ENCODE measurements at places on chromosomes 11 and 22.

DNA sequence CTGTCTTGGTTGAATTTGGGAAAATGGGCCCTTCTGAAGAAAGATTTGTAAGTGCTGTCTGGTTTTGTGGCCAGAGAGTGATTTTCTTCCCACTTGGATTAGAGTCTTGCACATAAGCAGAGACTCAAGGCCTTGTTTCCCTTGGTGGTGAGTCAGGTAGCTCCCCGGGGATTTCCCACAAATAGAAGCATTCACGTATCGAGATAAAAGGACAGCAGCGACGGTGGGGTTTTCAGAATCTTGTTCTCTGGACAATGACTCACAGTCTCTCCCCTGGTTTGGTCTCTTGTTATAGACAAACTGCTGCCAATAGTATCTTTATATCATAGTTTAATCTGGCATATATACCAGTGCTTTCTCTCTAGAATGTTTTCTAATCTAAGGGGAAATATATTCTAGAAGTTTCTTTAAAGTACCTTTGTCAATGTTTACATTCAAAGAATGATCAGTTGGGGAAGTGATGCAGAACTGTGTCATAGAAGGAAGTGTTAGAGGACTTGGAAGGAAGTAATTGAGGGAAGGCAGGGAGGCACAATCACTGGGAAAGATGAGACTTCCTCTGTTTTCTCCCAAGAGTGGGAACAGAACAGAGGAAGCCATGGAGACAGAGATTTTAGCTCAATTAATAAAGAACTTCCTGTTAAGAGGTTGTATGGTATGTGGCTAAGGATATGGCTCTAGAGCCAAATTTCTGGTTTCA, 18.1 kb downstream of the POLA2 start:
- DNase-seq, result peak; percentile 58

DNA sequence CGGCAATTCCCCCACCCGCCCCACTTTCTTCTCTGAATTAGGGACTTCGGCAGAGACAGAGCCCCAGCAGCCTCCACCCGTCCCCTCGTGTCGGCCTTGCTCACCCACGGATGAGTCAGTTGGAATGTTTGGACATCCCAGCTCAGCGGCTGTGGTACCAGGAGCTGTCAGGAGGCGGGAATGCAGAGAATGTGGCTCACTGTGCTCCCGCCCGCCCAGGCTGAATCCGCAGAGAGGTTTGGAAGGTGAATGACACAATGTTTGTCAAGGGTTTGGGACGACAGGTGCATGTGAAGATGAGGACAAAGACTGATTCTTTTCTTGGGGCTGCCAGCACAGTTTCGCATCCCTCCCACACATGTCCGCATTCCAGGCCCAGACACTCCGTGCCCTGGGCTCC, 39.6 kb downstream of the LIF start:
- DNase-seq, result no peak

DNA sequence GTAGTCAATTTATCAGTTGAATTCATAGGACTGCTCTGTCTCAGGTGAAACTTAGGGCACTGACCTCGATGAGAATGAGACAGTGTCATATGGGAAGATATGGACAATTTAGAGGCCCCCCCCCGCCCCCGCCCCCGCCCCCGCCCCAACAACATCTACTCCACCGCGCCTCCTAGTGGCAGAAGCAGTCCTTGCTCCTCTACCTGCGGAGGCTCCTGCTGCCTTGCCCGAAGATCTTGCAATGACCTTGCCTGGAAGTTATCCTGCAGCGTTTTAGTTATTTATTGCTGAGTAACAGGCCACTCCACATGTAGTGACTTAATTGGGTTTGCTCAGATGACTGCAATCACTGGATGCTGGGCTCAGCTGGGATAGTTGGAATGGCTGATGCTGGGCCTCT, 15.2 kb downstream of the SERPINH1 start:
- peak; percentile 53 for DNase-seq

- no peak for DNase-seq
Observed at GRCh38 chr11:134905928-134906327, 493.9 kb upstream of the B3GAT1 start.

GRCh38 chr11:65918211-65919140, at the start of gene C11orf68:
C11orf68 (minus strand) TSS chr11:65919062; CDS start chr11:65919031, 31 bp downstream.
- DNase-seq, result no peak

GRCh38 chr22:42202669-42203068, 67.8 kb downstream of the TCF20 start:
- DNase-seq, result no peak

- peak; percentile 1 for DNase-seq
Observed at GRCh38 chr11:109237636-109238035, 184.4 kb upstream of the C11orf87 start.

DNA sequence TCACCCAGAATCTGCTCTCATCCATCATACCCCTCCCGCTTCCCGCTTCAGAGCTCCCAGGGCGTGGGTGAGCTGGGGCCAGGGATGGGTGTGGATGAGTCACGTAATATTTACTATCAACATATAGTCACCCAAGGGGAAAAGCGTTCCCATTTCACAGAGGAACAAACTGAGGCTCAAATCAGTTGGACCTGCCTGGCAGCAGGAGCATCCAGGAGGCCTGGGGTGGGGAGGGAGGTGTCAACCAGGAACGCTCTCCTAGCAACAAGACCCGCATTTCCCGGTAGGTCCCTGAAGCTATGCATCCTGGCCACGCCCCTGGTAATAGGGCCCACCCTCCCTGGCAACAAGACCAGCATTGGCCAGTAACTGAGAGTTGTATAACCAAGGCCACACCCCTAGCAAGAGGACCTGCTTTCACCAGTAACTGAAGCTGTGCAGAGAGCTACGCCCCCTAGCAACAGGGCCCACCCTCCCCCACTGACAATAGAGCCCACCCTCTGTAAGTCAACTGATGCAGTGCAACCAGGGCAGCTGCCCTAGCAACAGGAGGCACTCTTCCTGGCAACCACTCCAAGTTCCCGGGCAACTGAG, 32.7 kb upstream of the TXNRD2 start:
- peak; percentile 71 for DNase-seq

DNA sequence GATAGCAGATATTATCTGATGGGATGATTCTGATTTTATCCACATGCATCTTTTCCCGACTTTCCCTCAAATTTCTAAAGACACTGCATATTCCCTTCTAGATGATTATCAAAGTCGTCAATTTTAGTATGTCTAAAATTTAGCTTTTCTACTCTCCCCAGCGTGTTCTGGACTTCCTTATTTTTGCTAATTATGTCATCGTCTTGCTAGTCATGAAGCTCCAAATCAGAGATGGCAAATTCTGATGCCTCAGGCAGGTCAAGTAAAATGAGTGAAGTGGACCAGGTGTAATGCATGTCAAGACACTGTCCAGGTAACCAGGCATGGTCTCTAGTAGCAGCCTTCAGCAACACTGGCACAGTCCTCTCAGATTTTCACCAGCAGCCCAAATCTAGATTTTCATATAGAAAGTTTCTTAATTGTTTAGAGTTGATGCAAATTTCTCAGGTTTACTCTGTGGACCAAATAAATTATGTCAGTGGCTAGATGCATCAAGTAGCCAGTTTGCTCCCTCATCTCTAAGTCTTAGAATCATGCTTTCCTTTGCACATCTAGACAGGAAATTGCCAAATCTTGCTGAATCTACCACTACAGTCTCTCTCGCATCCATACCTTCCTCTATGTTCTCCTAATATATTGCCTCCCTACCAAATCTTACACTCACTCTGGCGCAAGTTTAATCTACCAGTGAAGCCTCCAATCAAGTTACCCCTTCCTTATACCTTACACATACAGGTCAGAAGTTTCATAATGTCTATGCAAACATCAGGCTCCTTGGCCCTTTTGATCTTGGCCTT, 10.6 kb downstream of the HSD17B12 start:
- no peak for DNase-seq
